ENCODE measurements at places on chromosomes 12 and 14.

GRCh38 chr12:78835493-78835892, 29.1 kb upstream of the SYT1 start:
- no peak for DNase-seq

DNA sequence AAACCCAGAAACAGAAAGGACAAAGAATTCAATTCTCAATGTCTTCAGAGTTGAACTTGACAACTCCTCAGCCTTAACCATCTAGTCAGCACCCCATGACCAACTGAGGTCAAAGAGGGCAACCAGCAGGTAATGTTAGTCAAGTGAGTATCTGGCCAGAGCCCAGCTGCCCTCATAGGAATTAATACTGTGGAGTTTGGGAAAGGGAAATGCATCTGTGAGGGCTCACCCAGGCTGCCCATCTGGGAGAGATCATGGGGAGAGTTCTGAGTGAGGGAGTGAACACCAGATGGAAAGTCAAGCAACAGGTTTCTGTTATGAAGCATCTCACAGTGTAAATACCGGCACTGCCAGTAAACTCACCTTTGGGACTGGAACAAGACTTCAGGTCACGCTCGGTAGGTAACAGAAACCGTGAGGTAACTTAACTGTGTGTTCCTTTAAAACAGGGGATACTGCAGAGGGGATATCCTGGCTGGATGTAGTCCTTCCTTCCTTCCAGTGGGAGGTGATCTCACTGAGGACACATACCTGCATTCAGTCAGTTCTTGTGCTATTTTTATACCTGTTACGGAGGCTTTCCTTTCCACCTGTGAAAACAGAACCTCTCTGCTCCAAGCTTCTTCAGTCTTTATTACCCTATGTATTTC, 94.4 kb downstream of the DAD1 start:
- DNase-seq = no peak

DNA sequence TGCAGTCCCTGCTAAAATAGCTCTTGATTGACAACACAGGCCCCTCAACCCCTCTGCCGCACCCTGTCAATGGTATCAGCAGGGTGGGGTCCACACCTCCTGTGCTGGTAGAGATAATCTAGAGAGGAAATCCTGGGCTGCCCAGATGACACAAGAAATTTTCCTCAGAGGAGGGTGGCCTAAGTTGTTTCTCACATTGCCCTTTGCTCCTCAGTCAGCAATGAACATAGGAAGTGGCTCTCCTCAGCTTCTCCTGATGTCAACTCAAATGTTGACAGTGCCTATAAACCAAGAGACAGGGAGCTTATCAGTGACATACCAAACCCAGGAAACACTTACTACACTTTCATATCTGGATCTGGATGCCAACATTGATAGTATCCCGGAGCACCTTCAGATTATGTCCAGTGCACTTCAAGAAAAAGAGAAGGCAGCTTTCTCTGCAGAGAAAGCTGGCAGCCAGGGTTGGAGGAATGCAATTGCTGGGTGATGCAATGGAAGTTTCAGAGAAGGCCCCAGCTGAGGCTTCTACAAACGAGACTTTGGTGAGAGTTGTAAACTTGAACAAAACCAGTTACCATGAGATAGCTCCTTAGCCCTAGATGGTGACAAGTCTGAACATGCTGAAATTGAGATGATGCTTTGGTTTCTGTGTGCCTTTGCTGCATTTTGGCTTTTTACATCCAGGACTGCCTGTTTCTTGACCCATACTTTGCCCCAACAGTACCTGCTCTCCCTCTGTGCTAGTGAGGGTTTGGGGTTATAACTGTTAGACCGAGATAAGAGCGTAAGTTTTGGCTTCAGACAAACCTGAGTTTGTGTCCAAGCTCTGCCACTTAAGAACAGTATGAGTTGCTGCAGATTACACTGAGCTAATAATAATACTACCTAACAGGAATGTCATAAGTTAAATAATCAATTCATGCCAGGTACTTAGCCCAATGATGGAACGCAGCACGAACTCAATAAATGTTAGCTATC, 183.5 kb downstream of the NUAK1 start:
- no peak for DNase-seq

DNA sequence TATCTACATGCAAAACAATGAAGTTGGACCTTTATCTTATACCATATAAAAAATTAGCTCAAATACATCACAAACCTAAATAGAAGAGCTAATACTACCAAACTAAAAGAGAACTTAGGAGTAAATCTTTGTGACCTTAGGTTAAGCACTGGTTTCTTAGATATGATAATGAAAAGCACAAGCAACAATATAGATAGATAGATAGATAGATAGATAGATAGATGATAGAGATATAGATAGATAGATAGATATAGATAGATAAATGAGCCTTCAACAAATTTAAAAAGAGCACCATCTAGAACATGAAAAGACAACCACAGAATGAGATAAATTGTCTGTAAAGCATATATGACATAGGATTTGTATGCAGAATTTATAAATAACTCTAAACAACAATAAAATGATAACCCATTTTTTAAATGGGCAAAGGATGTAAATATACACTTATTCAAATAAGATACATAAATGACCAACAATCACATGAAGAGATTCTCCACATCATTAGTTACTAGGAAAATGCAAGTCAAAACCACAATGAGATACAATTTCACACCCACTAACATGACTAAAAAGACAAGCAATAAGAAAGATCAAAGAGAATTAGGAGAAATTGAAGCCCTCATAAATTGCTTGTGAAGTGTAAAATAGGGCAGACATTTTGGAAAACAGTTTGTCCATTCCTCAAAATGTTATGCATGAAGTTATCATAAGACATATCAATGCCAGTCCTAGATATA, 293.7 kb downstream of the BTG1 start:
- no peak for DNase-seq

- no peak for DNase-seq
Observed at GRCh38 chr12:96338852-96339471, 61.3 kb downstream of the CDK17 start.

Data from CD8-positive, alpha-beta memory T cell (primary cell).